Dermis microvascular lymphatic vessel endothelial cell (primary cell): ENCODE measurements at places on chromosomes 11 and 22.

DNA sequence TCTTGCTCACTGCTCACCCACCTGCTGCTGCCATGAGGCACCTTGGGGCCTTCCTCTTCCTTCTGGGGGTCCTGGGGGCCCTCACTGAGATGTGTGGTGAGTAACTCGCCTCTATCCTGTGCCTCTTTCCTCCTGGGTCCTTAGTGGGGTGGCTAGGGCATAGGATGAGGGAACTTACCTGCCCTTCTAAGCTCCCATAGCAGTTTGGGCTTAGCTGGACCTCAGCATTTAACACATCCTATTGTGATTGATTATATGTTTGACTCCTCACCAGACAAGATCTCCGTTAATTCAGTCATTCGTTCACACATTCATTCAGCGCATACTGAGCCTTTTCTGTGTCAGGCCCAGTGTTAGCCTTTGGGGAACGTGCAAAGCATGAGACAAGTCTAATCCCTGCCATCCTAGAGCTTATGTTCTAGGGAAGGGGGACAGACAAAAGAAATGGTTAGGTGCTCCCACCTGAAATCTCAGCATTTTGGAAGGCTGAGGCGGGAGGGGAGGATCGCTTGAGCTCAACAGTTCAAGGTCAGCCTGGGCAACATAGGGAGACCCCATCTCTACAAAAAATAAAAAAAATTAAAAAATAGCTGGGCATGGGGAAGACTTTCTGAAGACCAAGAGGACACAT lies 441 bp downstream of the TCN2 start:
- no peak for DNase-seq

DNA sequence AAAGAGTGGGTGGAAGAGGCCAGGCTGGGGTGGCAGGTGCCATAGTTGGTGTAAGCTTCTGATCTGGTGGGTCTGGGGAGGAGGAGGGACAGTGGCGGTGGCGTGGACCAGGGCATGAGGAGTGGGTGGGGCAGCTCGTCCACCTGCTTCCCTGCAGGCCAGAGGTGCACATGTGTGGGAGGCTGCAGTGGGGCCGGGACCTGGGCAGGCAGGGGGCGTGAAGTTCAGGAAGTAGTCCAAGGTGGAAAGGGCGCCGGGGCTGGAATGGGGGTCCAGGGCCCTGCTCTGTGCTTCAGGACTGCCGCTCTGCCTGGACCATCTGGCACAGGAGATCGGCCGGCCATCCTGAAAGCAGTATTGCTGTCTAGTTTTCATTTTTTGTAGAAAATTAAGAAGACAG lies 15.9 kb downstream of the RIBC2 start:
- DNase-seq, result no peak

- DNase-seq, result no peak
Observed at GRCh38 chr11:12276831-12277475, 100.4 kb upstream of the PARVA start.

- DNase-seq, result no peak
Observed at GRCh38 chr11:119932828-119933562, 204.0 kb upstream of the NECTIN1 start.

GRCh38 chr11:74280494-74280893 lies 30.9 kb downstream of the P4HA3 start:
- DNase-seq, result no peak

DNA sequence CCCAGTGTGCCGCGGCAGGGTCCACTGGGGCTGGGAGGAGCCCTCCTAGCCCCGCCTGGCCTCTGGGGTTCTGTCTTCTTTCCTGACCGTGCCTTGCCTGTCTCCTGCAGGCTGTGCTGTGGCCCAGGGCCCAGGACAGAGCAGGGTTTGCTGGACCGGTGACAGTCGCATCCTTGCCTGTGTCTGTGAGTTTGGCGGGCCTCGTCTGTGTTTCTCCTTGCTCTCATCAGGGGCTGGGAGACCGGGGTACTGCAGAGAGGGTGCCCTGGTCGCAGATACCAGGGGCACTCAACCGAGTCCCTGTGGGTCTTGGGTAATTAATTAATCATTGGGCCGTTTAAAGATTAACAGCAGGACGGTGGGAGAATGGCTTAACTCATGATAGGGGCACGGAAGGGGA lies 29.9 kb downstream of the RPL3 start:
- no peak for DNase-seq

DNA sequence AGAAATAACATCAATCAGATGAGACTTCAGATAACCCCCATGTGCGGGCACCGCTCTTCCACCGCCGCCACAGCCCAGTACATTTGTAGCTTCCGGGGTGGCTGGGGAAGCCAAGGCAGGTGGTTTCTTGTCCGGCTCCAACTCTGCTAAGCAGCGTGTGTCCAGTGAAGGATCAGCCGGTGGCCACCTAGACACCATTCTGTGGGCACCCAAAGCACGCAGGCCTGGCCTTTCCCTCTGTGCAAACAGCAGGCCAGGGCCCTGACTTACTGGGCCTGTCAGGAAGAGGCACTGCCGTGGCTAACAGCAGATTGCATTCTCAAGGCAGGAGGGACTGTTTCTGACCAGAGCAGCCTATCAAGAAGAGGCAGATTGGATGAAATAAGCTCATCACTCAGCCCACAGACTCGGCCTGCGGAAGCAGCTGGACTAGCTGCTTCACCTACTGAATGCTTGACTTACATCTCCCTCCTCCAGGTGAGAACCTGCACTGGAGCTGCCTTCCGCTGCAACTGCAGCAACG lies 74.8 kb downstream of the ETS1 start:
- DNase-seq, result no peak

GRCh38 chr11:129213261-129213660 lies 21.1 kb upstream of the ARHGAP32 start:
- no peak for DNase-seq

GRCh38 chr11:69883292-69884255 lies 64.4 kb upstream of the FGF3 start:
- DNase-seq, result no peak

DNA sequence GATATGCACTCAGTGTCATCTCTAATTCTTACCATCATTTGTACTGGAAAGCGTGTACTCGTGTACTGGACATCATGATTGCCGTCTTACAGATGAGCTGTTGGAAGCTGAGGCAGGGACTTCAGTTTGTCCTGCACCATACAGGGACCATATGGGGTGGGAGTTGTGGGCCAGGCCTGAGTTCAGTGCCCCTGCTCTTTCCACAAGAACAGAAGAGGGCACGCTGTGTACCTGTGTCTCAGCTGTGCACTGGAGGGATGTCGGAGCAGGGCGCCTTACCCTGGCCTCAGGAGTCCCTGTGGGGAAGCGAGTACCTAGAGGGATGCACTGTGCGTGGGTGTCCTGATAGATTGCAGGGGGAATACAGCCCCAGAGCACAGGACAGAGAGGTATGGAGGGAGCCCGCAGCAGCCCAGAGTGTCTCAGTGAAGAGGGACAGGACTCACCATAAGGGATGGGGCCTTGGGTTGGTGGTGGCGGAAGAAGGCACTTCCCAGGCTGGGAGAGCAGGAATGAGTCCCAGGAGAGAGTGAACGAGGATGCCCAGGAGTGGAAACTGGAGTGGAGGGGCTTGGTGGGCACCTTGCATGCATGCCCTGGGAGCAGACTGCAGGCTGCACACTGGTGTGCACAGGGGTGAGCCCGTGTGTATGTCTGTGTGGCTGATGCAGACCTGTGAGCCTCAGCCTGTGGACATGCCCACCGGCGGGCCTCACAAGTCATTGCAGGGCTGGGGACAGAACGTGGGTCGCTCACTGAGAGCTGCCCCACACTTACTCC lies 329.7 kb downstream of the TBC1D22A start:
- no peak for DNase-seq

- peak; percentile 3 for DNase-seq
Observed at GRCh38 chr11:109422870-109423465, 978 bp downstream of the C11orf87 start.

DNA sequence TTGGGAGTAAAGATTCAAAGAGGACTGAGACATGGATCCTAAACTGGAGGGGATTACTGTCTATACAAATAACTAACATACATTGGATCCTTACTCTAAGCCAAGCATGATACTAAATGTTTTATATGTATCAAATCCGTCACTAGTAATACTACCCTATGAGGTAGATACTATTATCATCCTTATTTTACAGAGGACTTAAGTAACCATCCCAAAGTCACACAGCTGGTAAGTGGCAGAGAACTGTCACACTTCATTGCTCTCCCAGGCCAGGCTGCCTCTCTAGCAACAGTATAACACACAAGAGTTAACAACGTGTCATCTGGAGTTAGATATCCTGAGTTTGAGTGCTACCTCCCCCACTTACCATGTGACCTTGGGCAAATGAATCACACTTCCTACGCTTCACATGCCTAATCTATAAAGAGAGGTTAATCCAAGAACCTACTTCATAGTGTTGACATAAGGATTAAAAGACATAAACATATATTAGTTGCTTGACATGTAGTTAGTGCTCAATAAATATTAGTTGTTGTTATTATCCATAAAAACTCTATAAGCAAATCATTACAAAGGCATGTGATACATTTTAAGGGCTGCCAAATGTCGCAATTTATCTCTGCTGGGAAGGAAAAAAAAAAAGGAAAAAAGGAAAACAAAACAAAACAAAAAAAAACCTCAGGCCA lies 33.8 kb upstream of the SPON1 start:
- DNase-seq, result peak; percentile 55
